Eye (tissue), 1 donor: ENCODE measurements at places on chromosomes 12 and 14.

- DNase-seq: no peak
Observed at GRCh38 chr14:54589843-54590242, 22.9 kb downstream of the SAMD4A start.

DNA sequence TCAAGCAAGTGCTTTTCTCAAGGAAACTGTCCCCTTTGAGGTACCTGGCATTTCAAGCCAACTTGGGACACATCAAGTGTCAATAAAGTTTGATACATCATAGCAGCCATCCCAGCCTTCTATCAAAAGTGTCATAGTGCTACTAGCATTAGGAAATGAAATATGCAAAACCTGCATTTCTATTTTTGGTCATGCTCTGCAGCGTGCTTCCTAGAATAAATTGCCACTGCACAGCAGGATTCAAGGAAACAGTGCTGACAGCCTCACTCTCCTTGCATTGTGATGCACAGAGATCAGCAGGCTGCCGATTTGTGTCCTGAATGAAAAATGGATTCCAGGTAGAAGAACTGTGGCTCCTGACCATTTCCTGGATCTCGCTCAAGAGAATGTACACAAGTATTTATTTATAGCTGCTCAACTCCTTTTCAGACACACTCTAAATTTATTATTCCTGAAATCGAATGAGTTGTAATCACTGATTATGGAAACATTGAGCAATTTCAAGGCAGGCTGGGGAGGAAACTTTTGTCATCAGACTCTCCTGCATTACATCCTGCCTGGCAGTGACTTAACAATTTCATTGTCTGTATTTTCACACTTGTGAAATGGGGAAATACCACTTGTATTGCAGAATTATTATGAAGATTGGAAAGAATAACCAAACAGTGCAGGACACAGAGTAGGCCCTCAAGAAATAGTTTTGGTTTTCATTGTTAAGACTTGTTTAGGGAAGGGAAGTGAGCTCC is 120.9 kb downstream of the SLC38A6 start:
- no peak for DNase-seq

GRCh38 chr12:1590221-1590979 is 4.0 kb downstream of the FBXL14 start:
- DNase-seq: peak; percentile 87

DNA sequence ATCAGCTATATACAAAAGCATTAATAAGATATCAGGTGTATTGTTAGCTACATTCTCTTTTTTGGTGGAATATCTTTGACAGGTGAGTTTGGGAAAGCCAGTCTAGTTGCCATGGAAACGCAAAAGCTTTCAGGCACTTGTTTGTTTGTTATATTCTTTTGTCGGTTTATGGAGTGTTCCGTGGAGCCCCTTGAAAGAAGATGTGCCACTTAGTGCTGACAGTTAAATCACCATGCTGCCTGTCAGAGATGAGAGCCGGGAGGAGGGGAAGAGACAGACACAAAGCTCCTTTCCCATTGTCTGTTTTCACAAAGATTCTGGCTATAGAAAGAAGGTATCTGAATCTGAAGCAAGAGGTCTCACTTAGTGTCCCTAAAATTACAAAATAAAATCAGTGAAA is 170.8 kb downstream of the SNAPC1 start:
- DNase-seq: peak; percentile 41
